ENCODE measurements at places on chromosomes 2 and 18.

- DNase-seq, result no peak
Measured at GRCh38 chr2:72750466-72750865, 75.4 kb downstream of the EXOC6B start.

DNA sequence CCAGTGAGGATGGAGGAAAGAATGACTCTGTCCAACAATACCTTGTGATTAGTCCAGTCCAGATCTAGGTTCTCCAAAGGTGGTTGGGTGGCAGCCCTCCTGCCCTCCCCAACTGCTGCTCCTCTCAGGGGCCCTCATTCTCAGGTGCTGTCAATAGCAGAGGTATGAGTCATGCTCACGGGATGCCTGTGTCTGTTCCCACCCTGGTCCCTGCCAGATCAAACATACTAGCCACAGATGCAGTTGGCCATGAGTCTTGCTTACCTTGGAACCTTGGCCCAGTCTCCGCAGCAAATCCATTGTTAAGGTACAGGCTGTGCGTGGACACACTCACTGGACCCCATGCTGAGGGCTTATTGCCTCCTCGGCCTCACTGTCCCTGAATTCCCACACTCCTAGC lies 24.9 kb upstream of the RPIA start:
- DNase-seq, result no peak

GRCh38 chr2:219071131-219071816 lies 10.6 kb upstream of the IHH start:
- DNase-seq, result no peak

DNA sequence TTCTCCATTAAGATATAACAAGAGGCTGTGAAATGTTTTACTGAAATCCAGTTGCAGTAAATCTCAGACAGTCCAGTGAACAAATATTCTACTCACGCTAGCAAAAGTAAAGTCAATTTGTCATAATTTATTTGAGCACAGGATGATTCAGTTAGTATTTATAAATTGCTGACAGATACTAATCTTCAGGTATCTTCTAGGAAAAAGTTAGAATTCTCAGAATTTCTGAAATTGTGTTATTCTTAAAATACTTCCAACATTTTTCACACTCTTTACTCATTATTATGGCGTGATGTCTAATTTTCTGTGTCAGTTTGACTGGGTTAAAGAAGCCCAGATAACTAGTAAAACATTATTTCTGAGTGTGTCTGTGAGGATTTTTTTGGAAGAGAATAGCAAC lies 460.2 kb upstream of the ACVR2A start:
- no peak for DNase-seq

GRCh38 chr2:220053919-220054318 lies 426.5 kb downstream of the SLC4A3 start:
- peak; percentile 39 for DNase-seq

GRCh38 chr2:156585457-156585856 lies 149.3 kb downstream of the GPD2 start:
- DNase-seq, result no peak

DNA sequence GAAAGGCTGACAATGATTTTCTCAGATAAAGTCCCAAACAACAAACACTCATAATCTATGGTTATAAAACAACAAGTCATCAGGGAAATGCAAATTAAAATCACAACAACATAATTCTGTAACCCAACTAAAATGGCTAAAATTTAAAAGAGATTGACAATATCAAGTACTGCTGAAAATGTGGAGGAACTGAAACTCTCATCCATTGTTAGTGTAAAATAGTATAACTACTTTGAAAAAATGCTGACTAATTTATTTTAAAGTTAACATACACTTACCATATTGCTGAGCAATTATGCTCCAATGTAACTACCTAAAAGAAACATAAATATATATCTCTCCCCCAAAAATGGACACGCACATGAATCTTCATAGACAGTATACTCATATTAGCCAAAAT lies 245.9 kb upstream of the SPOPL start:
- DNase-seq, result no peak

- no peak for DNase-seq
Measured at GRCh38 chr2:182868054-182868796, 1.8 kb upstream of the FRZB start.

DNA sequence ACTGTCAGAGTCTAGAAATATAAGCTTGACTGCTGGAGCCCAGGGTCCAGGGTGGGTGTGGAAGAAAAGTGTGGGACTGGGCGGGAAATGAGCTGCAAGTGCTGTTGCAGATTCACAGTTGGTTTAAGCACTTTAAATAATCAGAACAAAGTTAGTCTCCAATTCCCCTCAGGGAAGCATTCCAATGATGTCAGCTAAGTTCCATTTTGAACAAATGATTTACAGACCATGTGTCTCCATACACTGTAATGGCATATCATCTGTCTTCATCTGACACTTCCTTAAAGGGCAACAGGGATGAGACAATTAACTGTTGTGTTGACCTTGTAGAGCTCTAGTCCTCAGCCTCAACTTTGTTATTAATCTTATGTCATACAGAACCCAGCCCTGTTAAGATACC lies 31.5 kb upstream of the REG3A start:
- no peak for DNase-seq

DNA sequence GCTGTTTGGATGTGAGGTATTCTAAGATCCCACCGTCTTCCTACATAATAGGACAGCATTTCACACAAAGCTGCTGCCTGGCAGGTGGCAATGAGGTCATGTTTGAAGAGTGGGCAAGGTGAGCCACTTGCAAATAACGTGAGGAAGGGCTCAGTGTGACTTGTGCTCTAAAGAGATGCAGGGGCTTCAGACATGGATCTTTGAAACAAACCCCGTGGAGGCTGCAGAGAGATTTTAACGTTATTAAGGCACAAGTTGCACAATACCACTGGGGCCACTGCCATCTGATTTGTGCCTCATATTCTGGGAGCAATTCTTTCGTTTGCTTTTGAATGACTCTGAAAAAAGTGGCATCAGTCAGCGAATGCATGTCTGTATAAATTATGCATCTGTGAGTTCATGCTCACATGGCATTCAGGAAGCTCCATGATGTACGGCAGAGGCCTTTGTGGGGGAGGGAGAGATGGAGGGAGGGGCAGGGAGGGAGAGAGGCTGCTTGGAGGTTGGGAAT lies 362.0 kb downstream of the SOX11 start:
- no peak for DNase-seq

GRCh38 chr18:6039055-6039454 lies 143.7 kb upstream of the TMEM200C start:
- no peak for DNase-seq

GRCh38 chr18:25322806-25323205 lies 29.2 kb downstream of the ZNF521 start:
- no peak for DNase-seq

DNA sequence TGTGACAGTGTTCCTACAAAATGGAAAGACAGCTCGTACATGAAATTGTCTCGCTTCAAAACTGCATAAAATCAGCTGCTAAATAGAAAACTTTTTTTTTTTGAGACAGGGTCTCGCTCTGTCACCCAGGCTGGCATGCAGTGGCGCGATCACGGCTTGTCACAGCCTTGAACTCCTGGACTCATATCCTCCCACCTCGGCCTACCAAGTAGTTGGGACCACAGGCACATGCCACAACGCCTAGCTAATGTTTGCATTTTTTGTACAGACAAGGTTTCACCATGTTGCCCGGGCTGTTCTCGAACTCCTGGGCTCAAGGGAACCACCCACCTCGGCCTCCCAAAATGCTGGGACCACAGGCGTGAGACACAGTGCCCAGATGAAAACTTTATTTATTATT lies 3.2 kb downstream of the TXNL4A start:
- no peak for DNase-seq

GRCh38 chr2:238771218-238771617 lies 76.7 kb upstream of the TWIST2 start:
- DNase-seq, result no peak

DNA sequence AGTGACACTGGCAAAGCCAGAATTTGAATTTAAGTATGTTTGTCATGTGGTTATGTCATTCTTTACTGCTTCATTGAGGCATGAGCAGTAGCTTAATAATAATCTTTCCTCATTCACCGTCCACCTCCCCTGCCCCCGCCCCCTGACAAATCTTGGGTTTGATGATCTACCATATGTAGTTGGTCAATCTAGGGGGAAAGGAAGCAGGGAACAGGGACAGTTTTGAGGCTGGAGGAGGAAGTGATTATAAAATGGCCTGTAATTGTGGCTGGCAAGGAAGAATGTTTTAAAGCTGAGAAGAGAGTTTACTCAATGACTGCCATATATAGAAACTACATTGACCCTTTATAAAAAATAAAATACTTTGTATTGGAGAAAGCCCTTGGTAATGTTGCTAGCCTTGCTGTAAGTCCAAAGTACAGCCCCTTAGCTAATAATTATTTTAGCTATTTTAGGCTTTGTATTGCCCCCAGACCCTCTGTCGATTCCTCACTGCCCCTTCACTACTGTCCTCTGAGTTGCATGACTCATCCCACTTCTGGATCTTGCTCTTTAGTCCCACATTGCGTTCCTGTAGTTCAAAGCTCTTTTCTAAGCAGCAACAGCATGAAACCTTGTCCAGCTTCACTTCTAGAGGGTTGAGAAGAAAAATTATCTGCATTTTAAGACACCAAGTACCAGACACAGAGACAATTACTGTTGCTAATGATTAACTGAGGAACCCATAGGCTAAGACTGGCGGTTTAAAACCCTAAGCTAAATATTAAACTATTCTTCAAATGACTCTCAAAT lies 38.4 kb downstream of the PELI1 start:
- DNase-seq, result peak; percentile 32

- peak; percentile 20 for DNase-seq
Measured at GRCh38 chr2:153478289-153479261, at the start of gene RPRM. Gene RPRM, minus strand, starts transcription at chr2:153478762. Its CDS starts 197 bp downstream, at chr2:153478565.

- DNase-seq, result no peak
Measured at GRCh38 chr2:128555433-128555832, 236.8 kb upstream of the HS6ST1 start.

DNA sequence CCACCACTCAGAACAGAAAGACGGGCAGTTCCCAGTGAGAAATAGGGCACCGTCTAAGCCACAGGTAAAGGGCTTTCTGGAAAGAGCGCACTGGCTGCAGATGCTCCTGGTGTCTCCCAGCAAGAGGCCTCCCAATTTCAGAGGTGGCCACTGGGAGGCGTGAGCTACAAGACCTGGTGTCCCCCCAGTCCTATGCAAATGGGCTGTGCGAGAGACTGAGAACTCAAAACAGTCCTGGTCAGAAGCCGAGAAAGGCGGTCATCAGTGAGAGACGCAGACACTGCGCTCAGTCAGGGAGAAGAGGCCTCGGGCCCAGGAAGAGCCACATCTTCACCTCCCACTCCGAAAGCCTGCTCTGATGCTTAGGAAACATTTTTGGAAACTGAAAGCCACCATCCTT lies 179.5 kb downstream of the EIPR1 start:
- DNase-seq, result peak; percentile 37

- no peak for DNase-seq
Measured at GRCh38 chr2:18626958-18627650, 37.7 kb upstream of the NT5C1B start.

DNA sequence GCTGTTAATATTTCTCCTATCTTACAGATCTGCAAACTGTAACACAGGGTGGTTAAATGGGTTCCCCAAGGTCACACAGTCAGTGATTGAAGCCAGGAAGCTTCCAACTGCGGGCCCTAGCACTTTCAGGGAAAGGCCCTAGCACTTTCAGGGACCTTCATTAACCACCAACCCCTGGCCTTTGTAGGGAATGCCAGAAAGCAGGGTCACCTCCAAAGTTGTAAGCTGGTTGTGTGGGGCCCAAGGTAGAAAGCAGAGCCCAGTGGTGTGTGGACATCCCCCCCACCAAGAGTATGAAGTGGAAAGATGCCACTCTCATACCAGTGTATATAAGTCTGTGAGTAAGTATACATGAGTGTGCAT lies 4.4 kb downstream of the DLX2 start:
- DNase-seq, result no peak
